ENCODE measurements at places on chromosomes 2 and 18.

DNA sequence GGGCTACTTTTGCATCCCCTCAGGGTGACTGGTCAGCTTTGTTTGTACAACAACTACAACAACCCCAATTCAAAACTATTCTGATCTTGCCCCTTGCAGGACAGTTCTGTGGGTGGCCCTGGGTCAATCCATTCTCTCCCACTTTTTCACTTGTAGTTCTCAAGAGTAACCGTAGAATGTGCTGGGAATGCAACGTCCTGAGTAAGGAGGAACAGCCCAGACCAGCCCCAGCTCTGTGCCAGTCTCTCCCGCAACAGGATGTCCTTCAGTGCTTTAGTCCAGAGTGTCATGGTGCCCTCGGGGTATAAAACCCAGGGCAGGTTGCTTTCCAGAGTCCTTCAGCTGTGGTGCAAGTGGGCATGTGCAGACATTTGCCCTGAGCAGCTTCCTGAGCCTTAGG, 22.1 kb upstream of the TEX51 start:
- no peak for DNase-seq

DNA sequence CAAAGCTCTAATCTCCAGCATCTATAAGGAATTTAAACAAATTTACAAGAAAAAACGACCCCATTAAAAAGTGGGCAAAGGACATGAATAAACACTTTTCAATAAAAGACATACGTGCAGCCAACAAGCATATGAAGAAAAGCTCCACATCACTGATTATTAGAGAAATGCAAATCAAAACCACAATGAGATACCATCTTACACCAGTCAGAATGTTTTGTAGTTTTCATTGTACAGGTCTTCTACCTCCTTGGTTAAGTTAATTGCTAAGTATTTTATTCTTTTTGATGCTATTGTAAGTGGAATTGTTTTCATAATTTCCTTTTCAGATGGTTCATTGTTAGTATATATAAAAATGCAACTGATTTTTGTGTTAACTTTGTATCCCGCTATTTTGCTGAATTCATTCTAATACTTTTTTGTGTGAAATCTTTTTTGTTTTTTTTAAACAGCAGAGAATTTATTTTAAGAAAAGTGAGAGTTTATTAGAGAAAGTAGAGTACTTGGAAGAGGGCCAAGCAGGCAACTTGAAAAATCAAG, 40.7 kb downstream of the SLC39A10 start:
- no peak for DNase-seq

DNA sequence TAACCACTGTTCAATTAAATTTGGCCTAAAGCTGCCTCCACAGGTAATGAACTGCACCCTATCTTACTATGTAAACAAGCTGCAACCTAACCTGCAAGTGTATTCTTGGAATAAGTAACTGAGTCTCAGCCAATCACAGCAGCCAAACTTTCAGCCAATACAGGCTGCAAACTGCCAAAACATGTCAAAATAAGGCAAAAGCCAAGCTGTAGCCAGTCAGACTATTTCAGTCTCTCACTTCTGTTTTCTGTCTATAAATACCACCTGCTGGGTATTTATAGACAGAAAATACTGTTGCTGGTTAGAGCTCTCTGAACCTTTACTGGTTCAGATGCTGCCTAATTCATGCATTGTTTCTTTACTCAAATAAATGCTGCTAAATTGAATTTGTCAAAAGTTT, 14.3 kb downstream of the C2orf76 start:
- DNase-seq, result no peak

- DNase-seq, result peak; percentile 48
These were observed 263.4 kb downstream of the PTPRM start for GRCh38 chr18:7830468-7830867.

DNA sequence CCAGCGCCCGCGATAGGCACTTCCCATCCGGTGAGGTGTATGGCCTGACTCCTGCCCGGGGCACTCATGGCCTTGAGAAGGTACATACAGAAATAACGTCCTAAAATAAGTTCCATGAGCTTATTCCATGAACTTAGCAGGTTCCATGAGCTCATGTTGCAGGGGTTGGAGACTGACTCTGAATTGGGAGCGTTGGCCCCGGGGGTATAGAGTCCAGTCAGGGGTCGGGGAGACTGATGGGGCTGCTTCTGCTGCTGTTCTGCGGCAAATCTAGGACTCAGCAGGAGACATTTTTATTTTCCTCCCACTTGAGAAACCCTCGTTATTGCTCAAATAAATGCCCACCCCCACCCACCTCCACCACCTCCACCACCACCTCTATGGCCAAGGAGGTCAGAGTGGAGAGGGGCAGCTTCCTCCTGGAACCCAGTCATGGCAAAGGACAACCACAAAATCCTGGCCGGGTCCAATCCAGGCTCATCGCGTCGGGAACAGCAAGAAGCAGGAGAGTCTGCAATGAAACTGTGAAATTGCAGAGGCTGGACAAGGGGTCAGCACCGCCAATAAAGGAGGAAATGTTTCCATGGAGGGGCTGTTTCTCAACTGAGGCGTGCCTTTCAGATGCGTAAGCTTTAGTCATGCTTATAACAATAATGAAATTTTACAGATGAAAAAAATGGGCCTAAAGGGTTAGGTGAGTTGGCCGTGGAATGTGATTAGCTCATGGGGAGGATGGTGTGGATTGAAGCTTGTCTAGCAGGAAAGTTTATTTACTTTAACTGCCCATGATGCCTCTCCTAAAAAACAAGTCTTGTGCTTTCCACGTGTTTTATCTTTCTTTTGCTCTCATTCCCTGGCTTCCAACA, 136.6 kb upstream of the ALKAL2 start:
- no peak for DNase-seq

- DNase-seq, result no peak
These were observed 44.3 kb downstream of the IWS1 start for GRCh38 chr2:127482031-127482430.

DNA sequence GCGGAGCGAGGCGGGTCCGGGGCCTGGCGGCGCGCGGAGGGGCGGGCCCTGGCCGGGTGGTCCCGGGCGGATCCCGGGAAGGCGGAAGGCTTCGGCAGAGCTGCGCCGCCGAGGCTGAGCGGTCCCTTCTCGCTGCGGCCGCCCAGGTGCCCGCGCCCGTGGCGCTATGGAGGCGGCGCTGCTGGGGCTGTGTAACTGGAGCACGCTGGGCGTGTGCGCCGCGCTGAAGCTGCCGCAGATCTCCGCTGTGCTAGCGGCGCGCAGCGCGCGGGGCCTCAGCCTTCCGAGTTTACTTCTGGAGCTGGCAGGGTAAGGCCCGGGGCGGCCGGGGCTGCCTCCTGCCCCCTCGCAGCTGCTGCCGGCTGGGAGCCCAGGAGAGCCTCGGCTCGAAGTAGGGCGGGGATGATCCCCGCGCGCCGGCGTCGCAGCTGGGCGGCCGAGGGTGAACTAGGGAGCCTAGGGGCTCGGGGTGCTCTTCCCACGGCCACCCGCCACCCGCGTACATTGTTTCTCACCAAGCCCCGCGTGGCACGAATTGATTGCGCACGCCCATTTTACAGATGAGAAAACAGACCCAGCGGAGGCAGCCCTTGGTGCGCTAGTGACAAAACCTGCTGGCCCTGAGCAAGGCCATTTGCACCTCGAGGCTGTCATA, at the start of gene SLC66A3:
TSS of gene SLC66A3 (plus strand) at position 87 of the 655 bp plus-strand sequence. CDS start at position 167, 80 bp downstream.
- peak; percentile 92 for DNase-seq
